ENCODE measurements at places on chromosomes 6 and 20. TPM values are rescaled to one million over a fixed set of nuclear protein-coding genes. Genes with fewer than 3 reads are reported as not detected.

DNA sequence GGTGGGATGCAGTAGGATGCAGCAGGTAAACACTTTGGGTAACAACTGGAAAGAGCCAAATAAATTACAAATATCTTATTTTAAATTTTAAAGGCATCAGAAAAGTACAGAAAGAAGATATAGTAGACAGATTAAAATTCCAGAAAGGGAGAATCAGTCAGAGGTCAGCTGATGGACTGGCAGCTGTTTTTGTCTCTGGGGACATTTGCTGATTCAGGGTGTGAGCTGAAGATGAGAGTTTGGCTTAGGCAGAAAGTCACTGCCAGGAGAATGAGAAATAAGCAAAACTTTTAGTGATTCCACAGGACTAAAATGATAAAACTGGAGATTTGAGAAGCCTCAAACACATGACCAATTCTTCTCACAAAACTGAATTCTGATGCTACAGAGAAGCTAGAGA is 39.5 kb downstream of the AHI1 start:
- H3K36me3 ChIP-seq, result peaks cover 17% of the 10 kb centered on the region
- H3K4me1 ChIP-seq, result no peaks in the 10 kb centered on the region
- H3K4me3 ChIP-seq, result no peak overlapping the region
- no peak for DNase-seq
- H3K27ac ChIP-seq, result no peak overlapping the region
- no peaks in the 10 kb centered on the region for H3K27me3 ChIP-seq

The ACTL10 gene
- 0.25 TPM for polyA plus RNA-seq

- H3K36me3 ChIP-seq, result no peaks in the 10 kb centered on the region
- H3K27me3 ChIP-seq, result no peaks in the 10 kb centered on the region
- peak overlapping the region; percentile 89 for H3K27ac ChIP-seq
- no peak for DNase-seq
- peaks cover 22% of the 10 kb centered on the region for H3K4me1 ChIP-seq
- no peak overlapping the region for H3K4me3 ChIP-seq
Measured at GRCh38 chr6:113558966-113559365, 298.2 kb upstream of the MARCKS start.

GRCh38 chr20:8633366-8633765 is 435.5 kb upstream of the PLCB4 start:
- DNase-seq, result no peak
- H3K4me1 ChIP-seq, result peaks cover 9% of the 10 kb centered on the region
- no peaks in the 10 kb centered on the region for H3K27me3 ChIP-seq
- H3K27ac ChIP-seq, result peak overlapping the region; percentile 29
- no peaks in the 10 kb centered on the region for H3K36me3 ChIP-seq
- no peak overlapping the region for H3K4me3 ChIP-seq

Data from SK-N-SH (cell line).